Stimulated activated CD8-positive, alpha-beta memory T cell treated with anti-CD3 and anti-CD28 coated beads, Interleukin-4, amount 100 ng/mL, for 48 hours (primary cell): ENCODE measurements at places on chromosomes 3 and 15.
A peak's percentile ranks its signal among the peaks of the same experiment; 100 is the strongest.

GRCh38 chr3:10627884-10628572 lies 122.6 kb upstream of the ATP2B2 start:
- DNase-seq = no peak

GRCh38 chr15:45027220-45027619 lies 4.2 kb downstream of the SORD start:
- DNase-seq = no peak

DNA sequence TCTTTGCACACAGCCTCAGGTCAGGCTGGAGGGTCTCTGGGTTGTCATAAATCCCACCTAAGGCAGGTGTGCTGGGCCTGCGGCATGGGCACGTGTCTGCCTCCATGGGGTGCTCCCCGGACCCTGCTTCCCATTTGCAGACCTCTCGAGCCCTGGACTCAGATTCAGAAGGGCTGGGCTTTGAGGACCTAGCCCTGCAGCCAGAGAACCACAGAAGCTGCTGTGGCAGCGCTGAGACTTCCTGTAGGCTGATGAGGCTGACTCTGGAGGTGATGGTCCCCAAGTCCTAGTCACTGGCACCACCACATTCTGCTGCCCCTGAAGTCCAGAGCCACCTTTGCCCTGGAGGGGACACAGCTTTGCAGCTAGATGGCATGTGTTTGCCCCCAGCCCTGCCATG lies 156.4 kb downstream of the LRRC28 start:
- DNase-seq = no peak

GRCh38 chr3:58670506-58671135 lies 4.0 kb upstream of the FAM3D start:
- no peak for DNase-seq

DNA sequence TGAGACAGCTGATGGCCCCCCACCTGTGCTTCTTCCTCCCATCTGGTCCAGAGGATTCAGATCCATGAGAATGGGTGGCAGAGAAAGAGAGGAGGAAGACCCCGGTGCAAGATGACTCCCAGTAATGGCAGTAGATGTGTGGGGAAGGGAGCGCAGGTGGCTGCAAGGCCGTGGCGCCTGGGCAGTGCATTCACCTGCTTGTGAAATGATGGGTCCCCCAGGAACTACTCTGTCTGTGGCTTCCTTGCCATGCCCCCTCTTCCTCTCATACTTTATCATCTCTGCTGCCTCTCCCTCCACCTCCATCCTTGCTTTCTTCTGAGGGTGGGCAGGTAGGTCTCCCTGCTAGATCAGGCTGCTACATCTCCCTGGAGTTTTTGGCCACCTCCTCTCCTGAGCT lies 23.3 kb downstream of the ZNF710 start:
- DNase-seq = no peak

DNA sequence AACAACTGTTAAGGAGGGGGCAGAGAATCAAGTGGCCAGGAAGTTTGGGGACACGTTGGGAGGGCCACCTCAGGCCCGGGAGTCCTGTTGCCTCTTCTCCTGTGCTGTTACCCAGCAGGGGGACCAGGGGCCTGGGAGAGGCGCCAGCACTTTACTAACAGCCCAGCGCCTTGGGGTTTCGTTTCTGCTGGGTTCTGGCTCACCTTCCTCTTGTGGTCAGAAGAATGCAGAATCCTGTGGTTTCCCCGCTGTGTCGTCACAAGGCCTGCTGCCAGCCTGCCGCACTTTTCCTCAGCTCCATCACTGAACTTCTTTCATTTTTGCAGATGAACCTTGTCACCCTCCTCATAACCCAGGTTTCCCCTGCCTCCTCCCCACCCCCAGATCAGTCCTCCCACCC lies 67.7 kb downstream of the SLC30A4 start:
- DNase-seq = peak; percentile 81
